ENCODE measurements at places on chromosomes 6 and 20.

DNA sequence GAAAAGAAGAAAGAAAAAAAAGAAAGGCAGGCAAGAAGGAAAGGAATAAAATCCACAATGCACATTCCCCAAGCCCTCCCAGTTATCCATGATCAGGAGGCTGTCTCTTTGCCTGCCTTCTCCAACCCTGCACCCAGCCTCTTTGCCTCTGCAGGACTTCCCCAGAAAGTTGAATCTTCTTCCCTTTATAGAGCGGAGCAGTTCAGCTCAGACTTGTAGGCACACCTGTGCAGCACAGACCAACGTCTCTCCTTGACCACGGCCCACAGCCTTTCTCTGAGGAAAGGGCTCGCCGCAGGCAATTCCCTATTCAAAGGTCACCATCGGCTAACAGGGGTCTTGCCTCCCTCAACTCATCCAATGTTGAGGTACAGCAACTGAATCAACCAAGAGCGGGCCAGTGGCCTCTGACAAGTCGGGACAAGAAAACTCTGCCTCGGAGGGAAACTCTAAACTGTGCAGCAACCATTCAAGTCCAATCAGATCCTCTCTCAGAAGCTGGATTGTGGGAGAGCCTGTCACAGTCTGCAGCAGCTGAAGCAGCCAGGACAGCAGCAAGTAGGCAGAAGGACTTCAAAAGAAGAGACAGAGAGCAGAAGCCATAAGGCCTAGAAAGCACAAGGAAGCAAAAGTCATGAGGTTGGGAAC is 529.2 kb upstream of the JARID2 start:
- no peak for DNase-seq

DNA sequence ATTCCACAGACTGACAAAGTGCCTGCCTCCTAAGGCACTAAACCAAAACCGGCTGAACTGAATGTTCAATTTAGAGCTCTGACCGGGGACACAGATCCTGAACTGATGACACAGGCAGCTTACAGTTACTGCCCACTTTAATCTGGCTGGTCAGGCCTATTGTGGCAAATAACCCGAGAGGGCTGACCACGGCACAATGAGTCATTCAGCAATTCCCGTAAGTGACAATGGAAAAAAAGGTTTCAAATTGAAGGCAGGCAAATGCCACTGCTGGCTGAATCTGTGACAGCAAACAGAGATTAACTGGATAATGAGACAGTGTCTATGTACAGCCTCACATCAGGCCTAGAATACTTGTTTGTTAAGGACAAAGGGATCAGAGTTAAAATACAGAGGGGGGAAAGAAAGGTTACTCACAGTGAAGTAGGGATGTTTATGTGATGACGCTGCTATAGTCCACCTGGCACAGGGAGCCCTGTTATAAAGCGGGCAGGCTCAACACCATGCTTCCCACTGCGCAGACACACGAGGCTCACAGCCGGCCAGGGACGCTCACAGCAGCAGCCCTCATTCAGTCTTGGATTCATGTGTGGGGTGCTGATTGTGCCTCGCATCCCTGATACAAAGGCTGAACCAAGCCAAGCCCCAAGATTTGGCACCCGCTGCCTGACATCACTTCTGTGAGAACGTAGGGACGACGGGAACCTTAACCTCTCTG is 54.4 kb downstream of the RTN4IP1 start:
- peak; percentile 39 for DNase-seq

DNA sequence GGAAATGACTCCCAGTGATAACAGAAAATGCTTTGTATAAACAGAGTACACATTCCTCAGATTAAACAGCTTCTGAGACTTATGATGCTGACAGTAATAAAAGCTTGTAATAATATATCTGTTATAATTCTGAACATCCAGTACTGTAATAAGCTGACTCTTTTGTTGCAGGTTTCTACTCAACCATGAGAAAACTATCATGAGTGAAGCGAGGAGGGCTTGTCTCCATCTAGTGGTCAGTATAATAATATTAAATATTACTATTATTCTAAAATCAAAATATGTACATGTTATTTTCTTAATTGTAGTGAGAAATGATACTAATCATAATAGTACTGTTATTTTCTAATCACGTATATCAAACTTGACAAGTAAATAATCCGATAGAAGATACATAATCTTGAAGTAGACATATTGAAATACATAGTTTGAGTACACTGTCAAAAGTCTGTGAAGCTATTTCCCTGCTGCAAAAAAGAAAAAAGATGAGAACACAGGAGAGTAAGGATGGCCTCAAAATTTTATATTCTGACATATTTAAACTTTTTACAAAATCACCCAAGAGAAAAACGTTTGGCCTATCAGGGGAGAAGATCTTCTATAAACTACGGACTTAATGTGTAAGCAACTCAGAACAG is 183.1 kb downstream of the MOXD1 start:
- no peak for DNase-seq

DNA sequence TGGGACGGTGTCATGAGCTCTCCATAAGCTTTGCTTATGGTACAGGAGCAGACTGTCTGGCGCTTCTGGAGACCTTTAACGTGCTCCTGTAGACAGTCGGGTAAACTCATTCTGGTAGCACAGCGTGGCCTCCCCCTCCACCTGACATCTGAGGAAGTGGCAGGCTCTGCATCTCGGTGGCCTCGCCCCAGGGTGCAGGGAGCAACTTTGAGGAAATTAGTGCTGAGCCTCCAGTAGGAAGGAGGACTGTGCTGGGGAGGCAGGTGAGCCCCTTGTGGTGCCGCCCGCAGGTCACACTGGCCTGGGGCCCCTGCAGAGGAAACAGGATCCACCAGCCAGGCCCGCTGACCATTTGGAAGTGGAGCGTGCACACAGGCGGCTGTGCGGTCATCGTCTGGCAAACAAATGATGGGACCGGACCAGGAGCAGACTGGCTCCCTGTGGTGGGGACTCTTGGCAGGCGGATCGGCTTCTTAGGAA is 57.9 kb downstream of the SYNJ2 start:
- peak; percentile 76 for DNase-seq

GRCh38 chr20:45338121-45339030 is 9.8 kb downstream of the SDC4 start:
- no peak for DNase-seq

GRCh38 chr6:148347441-148348054 is 4.9 kb downstream of the SASH1 start:
- no peak for DNase-seq

DNA sequence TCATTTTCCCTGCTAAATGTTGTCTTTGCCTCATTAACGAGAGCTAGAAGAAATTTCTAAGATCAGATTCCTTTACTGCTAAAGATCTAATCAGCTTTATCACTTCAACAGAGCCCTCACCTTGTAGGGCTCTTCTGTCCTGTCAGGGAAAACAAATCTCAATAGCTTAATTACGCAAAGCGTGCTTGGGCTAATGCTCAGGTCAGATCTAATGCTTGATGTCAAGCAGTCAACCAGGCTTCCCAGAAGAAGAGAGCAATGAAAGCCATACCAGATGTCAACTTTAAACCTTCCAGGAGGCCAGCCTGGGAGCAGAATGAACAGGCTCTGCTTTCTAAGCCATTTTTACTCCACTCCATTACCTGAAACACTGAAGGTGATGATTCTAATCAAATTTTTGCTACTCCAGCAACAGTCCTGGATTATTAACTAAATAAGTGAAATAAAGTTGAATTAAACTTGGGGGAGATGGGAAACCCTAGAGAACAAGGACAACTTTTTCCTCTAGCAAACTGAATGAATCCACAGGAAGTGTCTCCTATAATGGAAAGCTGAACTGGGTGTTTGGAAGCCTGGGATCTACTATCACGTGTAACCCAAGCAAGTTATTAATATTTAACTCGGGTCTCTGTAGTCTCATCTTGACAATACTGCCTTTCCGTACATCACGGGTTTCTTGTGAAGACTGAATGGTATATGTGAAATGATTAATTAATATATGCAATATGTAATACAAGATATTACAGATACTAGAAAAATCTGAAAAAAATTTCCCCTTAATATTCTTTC is 273.7 kb downstream of the PTPRK start:
- no peak for DNase-seq

GRCh38 chr6:125791820-125792165 is 1.0 kb downstream of the NCOA7 start:
- no peak for DNase-seq

DNA sequence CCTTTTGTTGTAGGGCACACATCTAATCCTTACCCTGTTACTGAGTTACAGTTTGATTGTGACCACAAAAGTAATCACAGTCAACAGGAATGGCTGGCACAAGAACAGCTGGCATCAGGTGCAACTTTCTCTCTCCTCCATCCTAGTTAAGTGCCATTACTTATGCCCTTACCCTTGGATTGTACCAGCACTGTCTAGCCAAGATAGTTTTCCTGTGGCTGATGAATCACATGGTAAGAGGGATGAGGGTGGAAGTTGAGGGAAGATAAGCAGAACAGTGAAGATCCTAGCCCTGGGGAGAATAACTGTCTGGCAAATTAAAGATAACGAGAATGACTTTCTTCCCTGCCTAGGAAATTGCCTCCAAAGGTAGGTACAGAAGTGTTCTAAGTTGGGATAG is 42.0 kb downstream of the RNF217 start:
- no peak for DNase-seq

Data from activated CD4-positive, alpha-beta T cell treated with anti-CD3 and anti-CD28 coated beads, Interleukin-10, Interleukin-2, amounts not matched to agents 100 ng/mL and 50 ng/mL, durations not matched to agents 16 hours and 8 hours (primary cell).